ENCODE measurements at places on chromosomes 11 and 22. TPM values are rescaled to one million over a fixed set of nuclear protein-coding genes. Genes with fewer than 3 reads are reported as not detected.

Gene TRPM5
- 1.7 TPM for total RNA-seq

Gene JAM3
- not detected for total RNA-seq

Gene PLAAT5
- total RNA-seq, result 0.21 TPM

Gene OR52B6
- not detected for total RNA-seq

Gene NLRP14
- not detected for total RNA-seq

Gene TIMM10B
- total RNA-seq, result 47.1 TPM

Gene DRD2
- total RNA-seq, result 1.2 TPM

Gene KCNJ11
- total RNA-seq, result 6.6 TPM

Gene ALDH3B2
- not detected for total RNA-seq

Gene TCN1
- 1.4 TPM for total RNA-seq

Gene FXYD6
- total RNA-seq, result not detected

Gene MPPED2
- total RNA-seq, result not detected

Gene MAP6
- not detected for total RNA-seq

Gene CHRM1
- total RNA-seq, result not detected

Gene GGTLC2
- not detected for total RNA-seq
